HAP-1 (cell line): ENCODE measurements at places on chromosomes 4 and X.

DNA sequence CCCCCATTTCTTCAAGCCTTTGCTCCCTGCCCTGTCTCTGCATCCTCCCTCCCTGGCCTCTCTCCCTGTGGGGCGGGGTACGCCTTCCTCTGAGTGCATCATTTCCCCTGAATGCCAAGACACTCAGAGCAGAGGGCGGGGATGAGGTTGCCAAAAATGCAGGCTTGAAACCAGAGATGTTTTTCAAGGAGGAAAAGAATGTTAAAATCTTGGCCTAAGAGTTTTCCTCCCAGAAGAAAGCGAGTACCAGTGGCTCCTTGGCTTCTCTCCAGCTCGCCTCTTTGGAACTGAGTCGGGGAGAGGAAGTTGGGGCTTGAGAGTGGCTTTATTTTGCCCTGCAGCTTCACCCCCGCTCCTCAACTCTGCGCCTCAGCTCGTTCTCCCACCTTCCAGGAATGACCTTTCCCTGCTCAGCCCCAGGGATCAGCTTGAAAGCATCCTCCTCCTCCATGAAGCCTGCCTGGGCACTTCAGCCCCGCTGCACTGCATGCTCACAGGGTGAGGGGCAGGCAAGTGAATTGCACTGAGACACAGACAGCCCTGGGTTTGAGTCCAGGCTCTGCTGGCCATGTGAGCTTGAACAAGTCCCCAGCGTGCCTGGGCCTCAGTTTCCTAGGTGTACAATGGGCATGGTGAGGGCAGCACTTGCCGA lies 57.5 kb upstream of the SORCS2 start:
- no peak for DNase-seq

- DNase-seq: no peak
Measured at GRCh38 chr4:140856621-140857062, 100.5 kb upstream of the TBC1D9 start.

DNA sequence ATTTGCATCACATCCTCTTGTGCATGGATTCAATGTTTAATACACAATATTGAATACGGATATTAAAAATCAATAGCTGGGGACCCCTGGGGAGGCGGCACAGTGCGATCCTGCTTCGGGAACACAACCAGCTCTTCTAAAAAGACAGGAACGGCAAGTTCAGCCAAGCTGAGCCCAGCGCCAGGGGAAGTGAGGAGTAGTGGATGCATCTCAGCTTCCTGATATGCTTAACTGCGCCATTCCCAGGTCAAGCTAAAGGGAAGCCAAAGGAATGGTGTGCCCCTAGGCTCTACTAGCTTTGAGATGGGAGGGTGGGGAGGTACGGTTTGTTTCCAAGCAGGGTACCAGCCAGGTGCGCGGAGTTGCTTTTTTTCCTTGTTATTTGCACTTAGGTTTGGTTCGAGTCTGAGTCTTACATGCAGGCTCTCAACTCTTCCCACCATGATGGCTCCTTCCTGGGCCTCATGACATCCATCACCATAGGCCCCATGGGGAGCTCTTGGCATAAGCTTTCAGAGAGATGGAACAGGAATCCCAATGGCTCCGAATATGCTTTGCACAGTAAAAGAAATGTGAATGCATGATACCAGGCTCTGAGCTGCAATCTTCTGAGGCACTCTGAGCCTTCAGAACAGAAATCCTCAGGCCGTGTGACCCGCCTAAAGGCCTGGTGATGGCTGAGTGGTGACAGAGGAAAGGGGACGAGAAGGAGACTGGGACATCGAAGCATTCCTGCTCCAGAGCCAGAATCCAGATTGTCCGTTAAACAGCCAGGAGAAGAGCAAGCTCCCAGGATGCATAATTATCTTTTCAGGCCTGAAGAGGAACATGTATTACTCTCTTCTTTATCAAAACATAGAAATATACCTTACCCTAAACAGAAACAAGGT lies 51.8 kb upstream of the BCOR start:
- DNase-seq: no peak

- DNase-seq: no peak
Measured at GRCh38 chrX:21991504-21991903, 40.6 kb upstream of the PHEX start.

DNA sequence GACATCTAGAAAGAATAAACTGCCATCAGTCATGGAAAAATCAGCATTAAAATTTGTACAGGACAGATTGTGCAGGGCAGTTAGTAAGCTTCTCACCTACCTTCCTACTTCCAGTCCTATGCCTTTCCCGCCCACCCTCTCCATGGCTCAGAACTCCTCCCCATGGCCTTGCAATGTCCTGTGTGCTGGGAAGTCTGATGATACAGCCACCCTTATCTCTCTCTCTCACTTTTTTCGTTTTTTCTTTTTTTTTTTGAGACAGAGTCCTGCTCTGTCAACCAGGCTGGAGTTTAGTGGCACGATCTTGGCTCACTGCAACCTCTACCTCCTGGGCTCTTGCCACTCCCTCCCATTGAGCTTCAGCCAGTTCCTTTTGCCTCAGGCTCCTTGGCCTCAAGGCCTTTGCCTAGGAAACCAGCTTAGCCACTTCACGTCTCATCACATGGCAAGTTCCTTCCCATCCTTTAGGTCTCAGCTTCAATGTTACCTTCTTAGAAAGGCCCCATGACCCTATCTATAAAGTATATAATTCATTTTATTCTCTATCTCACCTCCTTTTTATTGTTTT lies 259.7 kb downstream of the NKX6-1 start:
- DNase-seq: no peak

DNA sequence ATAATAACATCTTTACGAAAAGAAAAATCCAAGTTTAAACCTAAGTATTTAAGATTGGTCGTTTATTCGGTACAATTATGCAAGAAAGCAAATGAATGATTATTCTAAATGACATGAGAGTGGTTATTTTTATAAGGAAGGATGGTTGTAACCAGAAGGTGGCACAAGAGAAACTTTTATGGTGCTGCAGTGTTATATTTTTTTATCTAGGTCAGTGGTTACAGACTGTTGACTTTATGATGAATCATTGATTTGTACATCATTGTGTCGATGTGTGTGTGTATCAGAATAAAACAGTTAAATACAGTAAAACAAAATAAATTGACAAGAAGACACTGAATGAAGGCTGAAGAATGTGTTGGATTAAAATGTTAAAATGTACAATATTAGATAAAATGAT lies 9.8 kb downstream of the DCAF8L2 start:
- DNase-seq: no peak

GRCh38 chr4:22019676-22020075 lies 71.1 kb upstream of the KCNIP4 start:
- no peak for DNase-seq

DNA sequence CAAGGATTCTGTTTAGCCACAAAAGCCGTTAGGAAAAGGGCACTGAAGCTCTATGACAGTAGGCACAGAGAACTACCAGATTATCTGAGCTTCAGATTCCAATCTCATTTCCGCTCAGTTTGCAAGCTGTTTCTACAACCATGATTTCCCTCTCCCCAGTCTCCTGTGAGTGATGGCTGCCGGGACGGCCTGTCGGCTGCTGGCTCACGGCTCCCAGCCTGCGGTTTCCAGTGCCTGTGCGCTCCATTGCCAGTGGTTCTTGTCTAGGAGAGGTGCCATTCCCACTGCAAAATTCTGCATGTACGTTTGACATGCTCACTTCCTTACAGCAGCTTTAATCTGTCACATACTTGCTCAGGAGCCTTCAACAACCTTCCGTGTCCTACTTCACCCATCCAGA lies 429.1 kb upstream of the FRG1 start:
- no peak for DNase-seq

DNA sequence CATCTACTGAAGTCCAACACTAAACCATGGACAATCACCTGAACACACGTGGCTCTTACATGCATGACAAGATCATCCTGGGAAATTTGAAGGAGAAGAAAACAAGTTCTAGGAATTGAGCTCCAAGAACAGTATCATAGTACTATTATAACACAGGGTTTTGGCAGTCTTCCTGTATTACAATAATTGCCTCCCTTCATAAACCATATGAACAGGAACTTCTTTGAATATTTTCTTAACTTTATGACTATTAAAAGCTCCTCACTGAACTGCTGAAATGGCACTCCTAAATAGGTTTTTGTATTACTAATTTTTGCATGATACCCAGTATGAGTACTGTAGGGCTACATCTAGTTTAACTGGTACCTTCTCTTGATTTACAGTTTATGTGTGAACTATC lies 130.0 kb downstream of the ZAR1 start:
- DNase-seq: no peak

DNA sequence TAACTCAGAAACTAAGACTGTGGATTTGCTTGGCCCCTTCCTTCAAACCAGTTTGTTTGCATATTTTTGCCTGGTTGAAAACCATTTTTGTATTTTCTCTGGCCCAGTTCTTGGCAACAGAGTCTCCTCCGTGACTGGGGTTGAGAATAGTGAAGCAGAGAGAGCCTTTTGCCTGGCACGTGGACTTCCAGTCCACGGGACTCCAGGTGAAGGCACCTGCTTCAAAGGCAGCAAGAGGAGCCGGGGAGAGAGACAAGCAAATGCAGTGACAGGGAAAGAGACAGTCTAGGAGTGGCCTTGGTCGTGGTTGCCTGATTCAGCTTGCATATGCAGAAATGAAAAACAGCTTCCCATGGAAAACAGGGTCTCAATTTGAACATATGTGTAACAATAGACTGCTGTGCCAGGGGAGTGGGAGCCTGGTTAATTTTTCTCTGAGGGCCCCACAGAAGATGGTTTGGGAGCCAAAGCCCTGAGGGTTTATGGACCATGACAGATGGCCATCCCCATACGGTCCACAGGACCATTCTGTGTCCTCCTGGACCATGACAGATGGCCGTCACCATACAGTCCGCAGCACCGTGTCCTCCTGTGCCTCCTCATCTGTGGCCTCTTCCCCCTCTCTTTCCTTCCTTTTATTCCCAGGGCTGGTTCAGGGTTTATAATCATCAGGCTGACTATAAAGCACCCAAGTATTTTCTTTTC lies 272.2 kb upstream of the RASGEF1B start:
- DNase-seq: no peak
